ENCODE measurements at places on chromosomes 12 and 14. TPM values are rescaled to one million over a fixed set of nuclear protein-coding genes. Genes with fewer than 3 reads are reported as not detected.

The KRT75 gene
- total RNA-seq, result 38.5 TPM

GRCh38 chr14:89428173-89428523, 11.1 kb upstream of the FOXN3 start:
- no peak for DNase-seq

DNA sequence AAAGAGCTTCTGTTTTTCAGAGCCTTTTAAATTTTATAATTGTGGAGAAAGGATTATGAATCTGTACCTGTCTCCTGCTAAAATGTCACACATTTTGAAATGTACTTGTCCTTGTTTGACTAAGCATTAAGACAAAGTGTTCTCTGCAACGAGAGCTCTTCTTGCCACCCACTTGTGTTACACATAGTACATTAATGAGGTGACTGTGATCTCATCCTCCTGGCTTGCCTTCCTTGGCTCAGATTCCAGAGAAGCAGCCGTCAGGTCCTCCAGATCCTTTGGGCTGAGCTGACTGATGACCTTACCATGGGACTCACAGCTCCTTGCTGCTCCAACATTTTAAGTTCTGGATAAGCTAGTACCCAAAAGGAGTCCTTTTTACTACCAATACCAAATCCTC, 81.4 kb downstream of the BBS10 start:
- peak; percentile 20 for DNase-seq

DNA sequence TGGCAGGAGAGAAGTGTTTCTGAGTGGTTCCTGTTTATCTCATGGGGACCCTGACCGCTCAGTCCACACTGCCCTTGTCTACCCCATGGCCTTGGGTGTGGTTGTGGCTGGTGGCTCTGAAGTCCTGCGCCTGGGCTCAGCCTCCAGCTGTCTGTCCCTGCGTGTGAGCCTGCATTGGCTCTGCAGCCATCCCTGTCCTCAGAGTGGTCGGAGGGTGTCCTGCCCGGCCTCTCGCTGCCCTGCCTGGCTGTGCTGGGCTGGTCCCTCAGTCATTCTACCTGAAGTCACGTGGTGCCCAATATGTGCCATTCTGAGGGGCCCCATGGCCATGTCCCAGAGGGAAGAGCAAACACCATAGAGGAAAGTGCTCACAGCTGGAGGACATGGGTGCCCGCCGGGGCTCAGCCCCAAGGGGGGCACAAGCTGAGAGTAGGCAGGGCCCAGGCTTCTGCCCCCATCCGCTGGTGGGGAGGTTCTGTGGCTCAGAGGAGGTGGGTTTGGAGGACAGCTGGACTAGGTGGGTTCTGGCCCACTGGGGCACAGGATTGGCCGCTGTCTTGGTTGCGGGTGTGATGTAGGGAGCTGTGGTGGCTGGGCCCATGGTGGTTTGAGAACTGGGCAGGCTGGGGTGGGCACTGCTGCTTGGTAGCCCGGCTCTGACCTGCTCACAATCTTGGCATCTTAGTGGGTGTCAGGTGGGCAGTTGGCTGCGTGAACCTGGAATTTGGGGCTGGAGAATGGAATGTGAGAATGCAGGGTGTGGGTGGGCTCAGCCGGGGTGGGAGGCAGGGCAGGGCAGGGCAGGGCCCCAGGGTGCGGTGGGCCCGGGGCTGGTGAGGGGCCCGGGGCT, 11.6 kb downstream of the TEDC1 start:
- no peak for DNase-seq

DNA sequence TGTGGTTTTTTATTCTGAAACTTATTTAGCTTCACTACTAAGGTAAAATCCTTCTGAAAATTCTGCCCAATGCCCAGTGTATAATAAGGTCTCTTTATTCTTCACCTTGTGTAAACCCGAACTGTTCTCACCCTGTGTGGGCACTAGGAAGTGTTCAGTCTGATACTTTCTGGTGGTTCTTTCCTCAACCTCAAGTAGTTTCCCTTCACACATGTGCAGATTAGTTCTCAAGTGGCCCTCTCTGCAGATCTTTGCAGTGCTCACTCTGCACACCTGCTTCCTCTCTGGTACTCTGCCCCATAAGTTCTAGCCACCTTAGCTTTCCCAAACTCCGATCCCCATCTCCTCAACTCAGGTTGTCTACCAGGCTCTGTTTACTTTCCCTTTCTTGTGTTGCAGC, 61.6 kb downstream of the RAD51B start:
- no peak for DNase-seq

GRCh38 chr14:67853715-67854114, 34.1 kb downstream of the RAD51B start:
- DNase-seq, result no peak

- DNase-seq, result no peak
These were observed 48.8 kb upstream of the GPR68 start for GRCh38 chr14:91293281-91293680.

- DNase-seq, result no peak
These were observed 199.6 kb downstream of the CHST11 start for GRCh38 chr12:104656383-104656782.

DNA sequence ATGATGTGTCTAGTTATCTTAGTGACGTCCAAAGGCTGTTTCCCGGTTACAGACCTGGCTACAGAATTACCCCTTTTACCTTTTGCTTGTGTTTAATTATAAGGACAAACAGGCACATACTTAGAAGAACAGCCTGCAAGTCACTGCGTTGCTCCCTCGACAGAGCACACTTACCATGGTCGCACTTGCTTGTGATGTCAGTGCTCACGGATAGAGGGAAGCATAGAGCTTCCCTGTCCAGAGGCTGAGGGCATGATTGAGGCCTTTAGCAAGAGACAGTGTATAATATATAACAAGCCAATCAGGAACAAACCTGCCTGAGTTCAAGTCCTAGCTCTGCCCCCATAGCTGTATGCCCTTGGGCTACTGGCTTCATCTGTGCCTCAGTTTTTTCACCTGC, 73.2 kb upstream of the SCN8A start:
- no peak for DNase-seq

Data from PC-3 (cell line).